Lower leg skin (tissue), 4 donors: ENCODE measurements at places on chromosomes 16 and 17. TPM values are rescaled to one million over a fixed set of nuclear protein-coding genes. Genes with fewer than 3 reads are reported as not detected.

GRCh38 chr17:79720705-79721292 is 9.9 kb upstream of the ENPP7 start:
- no peak for DNase-seq

DNA sequence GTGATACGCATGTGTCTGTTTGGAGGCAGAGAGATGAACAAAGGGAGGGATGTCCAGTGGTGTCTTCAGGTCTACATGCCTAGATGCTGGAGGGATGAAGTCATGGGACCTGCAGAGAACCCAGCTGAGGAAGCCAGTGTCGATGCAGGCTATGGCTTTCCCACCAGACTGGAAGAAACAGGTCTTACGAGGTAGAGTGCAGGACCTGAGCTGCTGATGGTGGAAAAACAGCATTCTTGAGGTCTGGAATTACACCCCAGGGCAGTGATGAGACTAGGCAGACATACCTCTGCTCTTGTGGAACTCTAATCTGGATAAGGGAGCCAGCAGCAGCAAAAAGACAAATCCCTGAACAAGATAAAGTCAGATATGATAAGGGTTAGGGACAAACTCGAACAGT is 37.4 kb downstream of the ARSG start:
- DNase-seq, result no peak

GRCh38 chr16:67926181-67926750 is 5.4 kb downstream of the CTRL start:
- no peak for DNase-seq

Gene PLSCR3
- total RNA-seq, result 27.0 TPM

- DNase-seq, result no peak
These were observed 39.7 kb downstream of the SCPEP1 start for GRCh38 chr17:57017625-57018024.

DNA sequence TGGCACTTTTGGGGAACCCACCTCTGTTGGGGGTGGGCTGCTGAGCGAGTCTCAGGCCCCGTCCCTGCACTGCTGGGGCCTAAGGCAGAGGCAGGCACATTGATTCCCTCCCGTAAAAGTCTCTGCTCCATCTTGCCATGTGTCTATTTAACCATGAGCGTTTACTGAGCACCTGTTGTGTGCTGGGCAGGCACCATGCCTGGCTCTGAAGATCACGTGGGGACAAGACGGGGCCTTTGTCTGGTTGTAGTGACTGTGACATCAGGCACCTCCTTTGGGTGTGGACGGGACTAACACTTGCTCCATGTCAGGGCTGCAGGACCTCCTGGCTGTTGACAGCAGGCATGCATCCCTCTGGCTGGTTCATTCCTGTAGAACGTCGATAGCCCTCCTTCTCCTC is 204.7 kb upstream of the CIBAR2 start:
- no peak for DNase-seq

DNA sequence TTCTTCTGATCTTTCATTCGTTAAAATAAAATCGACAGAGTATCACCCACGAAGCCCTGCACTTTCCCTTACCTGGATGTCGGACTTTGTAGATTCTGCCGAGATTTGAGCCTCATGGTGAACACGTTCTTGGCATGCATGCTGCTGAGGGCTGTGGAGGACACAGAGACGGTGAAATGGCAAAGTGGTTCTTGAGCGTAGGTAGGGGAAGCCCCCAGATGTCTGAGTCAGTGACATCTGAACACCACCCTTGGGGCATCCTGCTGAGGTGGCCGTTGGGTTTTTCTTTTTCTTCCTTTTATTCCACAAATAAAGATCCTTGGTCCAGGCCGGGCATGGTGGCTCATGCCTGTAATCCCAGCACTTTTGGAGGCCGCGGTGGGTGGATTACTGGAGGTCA is 33.9 kb downstream of the NOS2 start:
- DNase-seq, result no peak

Gene CANT1
- 31.7 TPM for total RNA-seq

GRCh38 chr17:82424001-82424862 is 5.8 kb upstream of the OGFOD3 start:
- DNase-seq, result no peak
